ENCODE measurements at places on chromosomes 7 and 10. TPM values are rescaled to one million over a fixed set of nuclear protein-coding genes. Genes with fewer than 3 reads are reported as not detected.

- DNase-seq = no peak
These were observed 61.0 kb upstream of the PAPSS2 start for GRCh38 chr10:87598700-87599099.

- no peak for DNase-seq
These were observed 6.0 kb downstream of the ADD3 start for GRCh38 chr10:110013630-110014293.

TAS2R4 gene
- total RNA-seq = 0.35 TPM

HOXA3 gene
- total RNA-seq = 0.68 TPM

H2BK1 gene
- total RNA-seq = not detected

DNA sequence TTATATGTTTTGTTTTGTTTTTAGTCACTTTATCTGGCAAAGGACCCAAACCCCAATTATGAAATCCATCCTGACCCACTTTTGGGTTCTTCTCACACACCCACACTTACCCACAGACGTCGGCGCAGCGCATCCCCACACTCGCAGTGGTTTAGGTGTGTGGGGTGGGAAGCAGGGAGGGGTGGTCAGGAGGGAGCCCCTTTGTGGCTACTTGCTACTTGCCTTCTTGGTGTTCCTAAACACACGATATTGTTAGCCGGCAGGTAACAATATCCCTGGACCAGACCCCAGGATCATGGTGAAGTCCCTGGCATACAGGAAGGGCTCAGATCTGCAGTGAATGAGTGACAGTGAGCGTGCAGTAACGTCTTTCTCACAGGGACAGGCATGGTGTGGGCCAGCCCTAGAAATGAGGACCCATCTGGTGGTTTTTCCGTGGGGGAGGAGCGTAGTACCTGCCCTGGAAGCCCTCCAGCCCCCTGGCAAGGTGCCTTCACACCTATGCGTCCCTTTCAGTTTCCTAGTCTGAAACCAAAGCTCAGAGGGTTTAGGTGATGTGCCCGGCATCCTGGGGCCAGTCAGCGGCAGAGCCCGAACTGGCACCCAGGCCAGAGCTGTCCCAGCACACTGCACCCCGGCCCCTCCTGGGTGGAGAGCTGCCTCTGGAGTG lies 4.4 kb downstream of the SPOCK2 start:
- no peak for DNase-seq

DNA sequence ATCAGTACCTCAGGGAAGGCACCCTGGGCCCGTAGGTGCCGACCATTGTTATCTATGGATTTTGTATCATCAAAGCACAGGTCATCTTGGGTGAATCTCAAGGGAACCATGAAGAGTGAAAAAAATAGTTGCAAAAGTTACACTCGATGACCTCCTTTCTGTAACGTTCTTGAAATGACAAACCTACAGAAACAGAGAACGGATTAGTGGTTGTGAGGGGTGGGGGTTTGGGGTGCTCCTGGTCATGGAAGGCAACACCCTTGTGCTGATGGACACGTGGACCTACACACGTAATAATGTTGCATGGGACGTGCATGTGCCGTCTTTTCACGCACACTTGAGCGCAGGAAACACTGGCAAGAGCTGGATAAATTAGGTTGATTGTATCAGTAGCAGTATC lies 655.9 kb downstream of the SDK1 start:
- DNase-seq = no peak

GRCh38 chr10:63573068-63573697 lies 52.0 kb downstream of the REEP3 start:
- DNase-seq = no peak

PTF1A gene
- not detected for total RNA-seq

GRCh38 chr7:36215457-36215765 lies 62.4 kb downstream of the EEPD1 start:
- DNase-seq = no peak

GRCh38 chr7:27532314-27532713 lies 130.4 kb downstream of the HIBADH start:
- no peak for DNase-seq

GRCh38 chr7:85462671-85463070 lies 275.8 kb upstream of the SEMA3D start:
- DNase-seq = no peak

GATA3 gene
- 2.1 TPM for total RNA-seq

DNA sequence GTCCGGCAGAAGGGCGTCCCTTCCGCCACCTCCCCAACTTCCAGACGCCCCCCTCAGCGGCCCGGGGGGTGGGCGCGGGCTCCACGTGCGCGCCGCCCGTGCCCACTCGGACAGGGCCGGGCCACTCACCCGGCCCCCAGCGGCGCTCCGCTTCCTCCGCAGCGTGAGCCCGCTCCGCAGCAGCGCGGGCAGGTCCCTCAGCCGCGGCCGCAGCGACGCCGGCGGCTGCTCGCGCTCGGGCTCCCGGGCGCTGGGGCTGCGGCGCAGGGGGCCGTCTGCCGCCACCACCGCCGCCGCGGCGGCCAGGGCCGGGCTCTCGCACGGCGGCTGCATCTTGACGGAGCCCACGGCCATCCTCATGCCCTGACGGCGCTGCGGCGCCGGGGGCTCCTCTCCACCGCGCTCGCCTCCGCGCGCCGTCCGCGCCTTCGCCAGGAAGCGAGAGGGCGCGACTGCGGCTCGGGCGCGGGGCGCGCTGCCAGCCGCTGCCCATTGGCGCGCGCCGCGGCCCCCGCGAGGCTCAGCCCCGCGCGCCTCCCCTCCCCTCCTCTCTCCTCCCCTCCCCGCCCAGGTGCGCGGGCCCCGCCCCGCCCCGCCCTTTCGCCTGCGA lies at the start of gene RAPGEF5:
Gene RAPGEF5 (minus strand): TSS at position 454 of the 610 bp plus-strand sequence. CDS start 94 bp downstream, at position 360.
- DNase-seq = no peak

- no peak for DNase-seq
These were observed at the start of gene WDFY4 for GRCh38 chr10:48684792-48685623. TSS of gene WDFY4 (plus strand) at chr10:48684873. CDS start at chr10:48709733, 24,860 bp downstream.

TRIL gene
- total RNA-seq = 6.0 TPM

DNA sequence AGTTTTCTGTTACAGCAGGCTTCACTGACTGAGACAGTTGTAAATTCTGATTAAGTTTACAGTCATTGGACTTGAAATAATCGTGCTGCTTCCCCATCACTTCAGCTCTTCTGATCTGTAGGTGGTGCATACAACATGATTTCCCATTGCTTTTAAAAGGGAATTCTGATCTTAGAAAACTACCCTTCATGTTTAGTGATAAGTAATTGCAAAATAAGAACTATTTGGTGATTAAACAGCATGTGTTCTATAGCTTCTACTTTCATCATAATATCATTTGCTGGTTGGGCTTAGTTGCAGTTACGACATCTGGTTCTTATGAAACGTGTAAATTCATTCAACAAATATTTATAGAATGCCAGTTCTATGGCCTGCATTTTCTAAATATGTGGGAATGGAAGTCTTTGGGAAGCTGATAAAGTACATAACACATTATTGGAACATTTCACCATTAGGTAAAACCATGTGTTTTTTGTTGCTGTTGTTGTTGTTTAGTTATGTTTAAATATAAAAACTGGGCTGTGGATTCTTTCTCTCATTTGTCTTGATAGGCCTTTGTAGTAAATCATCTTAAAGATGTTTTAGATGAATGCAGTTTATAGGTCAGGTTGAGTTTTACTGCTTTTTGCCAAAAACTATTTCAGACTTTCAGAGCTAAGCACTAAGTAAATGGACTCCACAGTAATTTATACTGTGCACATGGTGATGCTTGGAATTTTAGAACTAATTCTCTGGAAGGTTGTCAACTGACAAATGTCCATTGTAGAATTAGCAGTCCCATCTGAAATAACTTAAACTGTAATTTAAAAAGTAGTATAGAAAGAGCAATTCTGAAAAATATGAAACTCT lies 13.1 kb downstream of the GNAI1 start:
- no peak for DNase-seq

- DNase-seq = no peak
These were observed 92.7 kb upstream of the AKR1E2 start for GRCh38 chr10:4733150-4733842.

DNA sequence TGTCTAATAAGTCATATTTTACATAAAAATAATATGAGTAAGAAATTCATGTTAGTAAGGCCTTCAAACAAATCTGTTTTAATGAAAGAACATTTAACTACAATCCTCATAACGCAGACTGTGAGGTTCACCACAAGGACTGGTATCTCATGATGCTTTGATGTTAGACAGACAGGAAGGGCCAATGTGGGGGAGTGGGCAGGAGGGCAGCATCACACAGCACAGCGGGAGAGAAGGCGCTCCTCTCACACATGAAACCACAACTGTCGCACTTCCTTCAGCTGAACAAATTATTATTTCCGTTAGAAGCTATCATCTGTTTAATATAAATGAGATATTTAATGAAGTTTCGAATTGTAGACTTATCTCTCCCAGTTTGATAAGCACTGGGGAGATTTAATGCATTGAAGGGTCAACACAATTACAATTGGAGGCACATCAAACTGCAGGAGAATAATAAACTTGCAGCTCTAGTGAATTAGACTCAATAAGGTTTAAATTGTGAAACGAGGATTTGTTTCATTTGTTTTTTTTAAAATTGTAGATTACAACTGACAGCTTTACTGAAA lies 466.1 kb downstream of the PARD3 start:
- no peak for DNase-seq

- DNase-seq = no peak
These were observed 15.0 kb upstream of the ENO4 start for GRCh38 chr10:116833986-116834985.

GRCh38 chr10:60828489-60828852 lies 50.2 kb downstream of the CDK1 start:
- no peak for DNase-seq

DNA sequence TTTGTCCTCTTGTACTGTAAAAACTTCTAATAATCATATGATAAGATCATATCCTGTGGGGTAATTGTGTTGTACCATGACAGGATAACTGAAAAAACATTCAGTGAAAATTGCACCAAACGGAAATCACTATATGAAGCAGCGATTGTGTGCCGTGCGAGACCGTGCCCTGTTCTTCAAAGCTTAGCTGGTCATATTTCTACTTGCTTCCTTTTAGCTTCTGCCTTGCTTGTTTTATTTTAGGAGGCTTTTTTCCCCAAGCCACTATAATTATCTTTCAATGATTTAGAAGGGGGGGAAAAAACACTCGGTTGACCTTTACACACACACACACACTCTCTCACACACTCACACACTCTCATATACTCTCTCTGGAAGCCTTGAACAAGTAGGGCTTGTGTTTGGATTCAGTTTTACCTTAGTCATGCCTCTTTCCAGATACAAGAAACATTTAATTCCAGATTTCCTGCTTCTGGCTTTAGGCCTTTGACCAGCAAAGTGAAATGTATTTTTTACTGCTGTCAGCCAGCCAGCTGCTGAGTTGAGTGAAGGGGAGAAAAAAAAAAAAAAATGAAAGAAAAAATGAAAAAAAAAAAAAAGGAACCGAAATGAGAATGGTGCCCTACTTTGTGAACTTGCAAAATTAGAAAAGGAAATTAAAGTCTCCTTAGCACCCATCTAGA lies 181.4 kb downstream of the ARID5B start:
- DNase-seq = no peak

HILPDA gene
- 15.2 TPM for total RNA-seq

TEX47 gene
- not detected for total RNA-seq

DNA sequence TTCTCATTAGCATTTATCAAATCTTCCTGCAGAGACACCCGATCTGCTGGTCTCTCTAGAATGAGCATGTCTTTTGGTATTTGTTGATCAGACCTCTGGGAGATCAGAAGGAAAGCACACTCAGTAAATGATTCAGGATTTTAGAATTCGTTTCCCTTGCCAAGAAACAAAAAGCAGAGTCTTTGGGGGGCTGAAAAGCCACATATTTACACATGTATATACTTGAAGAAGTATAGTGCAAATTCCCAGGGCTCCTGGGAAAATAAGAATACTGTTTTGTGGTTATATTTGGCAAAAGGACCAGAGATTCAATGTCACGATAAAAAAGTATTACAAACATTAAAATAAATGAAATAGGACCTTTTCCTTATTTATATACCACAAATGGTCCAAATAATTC lies 100.2 kb downstream of the AGMO start:
- no peak for DNase-seq

GRCh38 chr10:77832238-77832637 lies 94.3 kb downstream of the DLG5 start:
- DNase-seq = no peak

GRCh38 chr7:7810826-7811225 lies 92.4 kb upstream of the RPA3 start:
- DNase-seq = no peak

- no peak for DNase-seq
These were observed 5.0 kb downstream of the PDZD8 start for GRCh38 chr10:117370205-117370604.

GPR15LG gene
- not detected for total RNA-seq

GRCh38 chr10:11272915-11273389 lies 255.3 kb downstream of the CELF2 start:
- DNase-seq = no peak

TPST1 gene
- 12.3 TPM for total RNA-seq

DNA sequence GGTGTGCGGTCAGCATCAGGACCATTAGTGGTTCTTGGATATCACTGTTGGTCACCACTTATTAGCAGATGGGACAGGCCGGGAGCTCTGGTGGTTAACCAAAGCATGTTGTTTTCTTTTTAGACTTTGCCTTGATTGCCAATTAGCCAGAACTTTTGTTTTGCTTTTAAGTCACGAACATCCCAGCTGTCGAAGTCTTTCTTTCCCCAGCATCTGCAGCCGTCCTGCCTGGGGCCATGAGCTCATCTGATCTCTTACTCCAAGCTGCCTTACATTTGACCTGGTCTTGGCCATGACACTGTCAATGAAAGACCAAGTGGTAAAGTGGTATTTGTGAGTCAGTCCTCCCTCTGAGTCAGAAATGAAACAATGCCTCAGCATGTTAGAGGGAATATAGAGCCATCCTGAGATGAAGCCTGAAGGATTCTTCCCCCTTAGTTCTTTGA lies 53.9 kb upstream of the CREB5 start:
- no peak for DNase-seq

DNA sequence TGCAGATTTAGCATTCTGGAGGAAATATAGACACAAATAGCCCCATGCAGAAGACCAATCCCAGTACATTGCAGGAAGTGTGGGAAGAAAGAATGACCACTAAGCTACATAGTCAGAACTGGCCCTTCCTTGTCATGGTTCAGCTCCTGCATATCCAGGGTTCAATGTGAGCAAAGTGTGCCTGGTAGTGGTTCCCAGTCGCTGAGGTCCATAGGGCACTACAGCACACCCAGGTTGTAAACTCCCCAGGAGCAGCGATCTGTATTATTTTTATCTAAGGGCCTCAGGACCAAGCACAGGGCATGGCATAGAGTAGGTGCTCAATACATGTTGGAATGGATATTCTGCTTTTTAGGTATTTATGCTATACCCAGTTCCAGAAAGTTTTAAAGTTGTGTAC lies 114.4 kb downstream of the RTKN2 start:
- DNase-seq = no peak

DNA sequence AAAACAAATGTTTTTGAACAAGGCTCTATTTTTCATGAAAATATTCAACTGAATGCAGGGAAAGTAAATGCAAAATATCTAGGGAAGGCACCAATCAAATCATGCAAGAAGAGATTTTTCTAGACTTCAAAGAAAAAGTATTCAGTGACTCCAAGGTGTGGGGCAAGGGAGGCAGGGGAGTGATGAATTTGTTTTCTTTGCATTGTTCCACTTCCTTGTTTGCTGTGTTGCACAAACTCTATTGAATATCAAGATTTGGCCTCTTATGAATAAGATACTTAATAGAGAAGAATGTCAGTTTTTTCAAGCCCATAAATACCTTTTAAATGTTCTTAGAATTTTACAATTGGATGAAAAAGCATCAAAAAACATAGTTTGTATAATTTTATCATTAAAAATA lies 26.4 kb downstream of the STEAP1 start:
- no peak for DNase-seq

GRCh38 chr7:26620352-26620751 lies 244.0 kb downstream of the SKAP2 start:
- DNase-seq = no peak

- no peak for DNase-seq
These were observed 38.1 kb downstream of the TMEM130 start for GRCh38 chr7:98831641-98832221.

Data from left cardiac atrium (tissue), 4 donors.